Hair follicle dermal papilla cell (primary cell): ENCODE measurements at places on chromosomes 13 and 19. TPM values are rescaled to one million over a fixed set of nuclear protein-coding genes. Genes with fewer than 3 reads are reported as not detected.

ZNF560 gene
- total RNA-seq, result 1.5 and 2.6 TPM in 2 replicates

NKG7 gene
- not detected in 2 replicates for total RNA-seq

HSD17B14 gene
- total RNA-seq, result 12.2 and 14.6 TPM in 2 replicates

ZNF534 gene
- not detected in 2 replicates for total RNA-seq

PLIN5 gene
- total RNA-seq, result not detected in 2 replicates
